ENCODE measurements at places on chromosomes 4 and X.

DNA sequence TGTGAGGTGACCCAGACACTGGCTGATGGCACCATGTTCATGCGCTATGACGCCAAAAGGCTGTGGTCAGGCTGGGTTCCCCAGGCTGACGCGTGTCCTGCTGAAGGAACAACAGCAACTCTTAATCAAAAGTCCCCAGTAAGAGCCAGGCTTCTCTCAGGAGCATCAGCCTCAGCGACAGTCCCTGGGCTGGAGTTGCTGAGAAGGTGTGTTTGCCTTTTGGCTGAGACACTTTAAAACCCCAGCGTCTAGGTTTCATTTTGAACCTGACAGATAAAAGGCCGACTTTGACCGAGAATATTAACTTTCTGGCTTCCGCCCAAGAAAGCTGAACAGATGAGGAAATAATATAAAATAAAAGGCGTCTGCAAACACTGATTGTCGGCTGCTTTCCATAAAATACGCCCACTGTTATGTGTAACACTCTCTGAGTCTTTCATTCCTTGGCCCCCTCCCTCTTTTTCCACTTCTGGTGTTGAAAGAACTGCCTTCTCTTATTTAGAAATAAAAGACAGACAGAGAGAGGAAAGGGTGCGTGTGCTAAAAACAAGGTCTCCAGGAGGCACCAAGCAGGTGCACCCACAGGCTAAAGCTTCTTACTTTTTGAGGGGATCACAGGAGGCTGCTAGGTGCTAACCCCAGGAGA, 373.6 kb downstream of the MID1IP1 start:
- peak; percentile 51 for DNase-seq

- DNase-seq, result no peak
Observed at GRCh38 chr4:126209147-126209546, 894.4 kb downstream of the FAT4 start.

GRCh38 chr4:19924761-19925160, 326.9 kb upstream of the SLIT2 start:
- no peak for DNase-seq

- no peak for DNase-seq
Observed at GRCh38 chrX:54922547-54922946, 1.9 kb downstream of the TRO start.

DNA sequence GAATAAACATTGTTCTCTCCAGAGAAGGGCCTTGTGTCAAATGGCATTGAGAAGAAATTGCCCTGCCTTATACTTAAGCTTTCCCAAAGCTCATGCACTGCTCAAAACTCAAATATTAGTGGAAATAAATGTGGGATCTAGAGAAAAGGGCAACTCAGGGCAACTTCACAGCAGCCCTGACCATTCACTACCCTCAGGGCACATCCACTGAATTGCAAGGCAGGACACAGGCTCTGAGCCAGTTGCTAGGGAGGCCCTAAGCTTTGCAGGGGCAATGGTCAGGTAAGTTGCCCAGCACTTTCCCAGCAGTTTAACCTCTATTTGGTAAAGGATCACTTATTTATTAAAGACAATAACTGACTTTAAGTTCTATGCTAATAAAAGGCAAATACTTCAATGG, 255.3 kb upstream of the TEX13A start:
- no peak for DNase-seq
